ENCODE measurements at places on chromosomes 7 and 10.

- no peak for DNase-seq
Observed at GRCh38 chr7:105204520-105204919, 184.2 kb downstream of the SRPK2 start.

DNA sequence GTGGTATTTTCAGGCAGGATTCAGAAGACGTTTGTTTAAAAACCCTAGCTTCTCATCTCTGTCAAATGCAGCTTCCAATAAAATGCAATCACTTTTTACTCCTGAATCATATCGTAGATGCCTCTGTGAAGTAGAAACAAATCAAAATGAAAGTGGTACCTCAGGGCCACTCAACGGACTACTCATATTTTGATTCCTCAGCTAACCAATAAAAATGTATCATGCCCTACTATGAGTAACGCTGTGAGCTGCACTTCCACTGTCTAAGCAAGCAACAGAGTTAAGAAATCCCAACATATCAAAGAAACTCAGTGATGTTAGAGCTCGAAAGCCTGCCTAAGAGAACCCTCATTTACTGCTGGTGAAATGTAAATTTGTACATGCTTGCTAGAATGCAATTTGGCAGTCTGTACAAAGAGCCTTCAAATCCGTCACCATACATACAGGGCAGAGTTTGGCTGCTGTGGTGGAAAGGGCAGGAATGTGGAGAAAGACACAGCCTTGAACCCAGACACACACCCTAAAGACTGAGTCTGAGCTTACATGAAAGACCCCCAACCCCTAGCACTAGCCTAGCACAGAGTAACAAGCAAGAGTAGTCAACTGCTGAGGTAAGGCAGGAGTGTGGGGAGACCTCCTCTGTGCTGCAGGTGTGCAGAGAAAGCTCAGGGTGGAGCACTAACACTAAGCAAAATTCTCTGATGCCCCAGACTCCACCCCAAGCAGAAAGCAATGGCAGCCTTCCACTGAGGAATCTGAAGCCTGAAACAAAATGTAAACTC, 151.5 kb downstream of the ANK3 start:
- DNase-seq = peak; percentile 30

GRCh38 chr10:80211786-80212185, 6.4 kb upstream of the ANXA11 start:
- DNase-seq = no peak

- DNase-seq = no peak
Observed at GRCh38 chr10:34430685-34431084, 384.4 kb downstream of the PARD3 start.

- no peak for DNase-seq
Observed at GRCh38 chr7:135706038-135706742, 21.8 kb downstream of the SLC13A4 start.

DNA sequence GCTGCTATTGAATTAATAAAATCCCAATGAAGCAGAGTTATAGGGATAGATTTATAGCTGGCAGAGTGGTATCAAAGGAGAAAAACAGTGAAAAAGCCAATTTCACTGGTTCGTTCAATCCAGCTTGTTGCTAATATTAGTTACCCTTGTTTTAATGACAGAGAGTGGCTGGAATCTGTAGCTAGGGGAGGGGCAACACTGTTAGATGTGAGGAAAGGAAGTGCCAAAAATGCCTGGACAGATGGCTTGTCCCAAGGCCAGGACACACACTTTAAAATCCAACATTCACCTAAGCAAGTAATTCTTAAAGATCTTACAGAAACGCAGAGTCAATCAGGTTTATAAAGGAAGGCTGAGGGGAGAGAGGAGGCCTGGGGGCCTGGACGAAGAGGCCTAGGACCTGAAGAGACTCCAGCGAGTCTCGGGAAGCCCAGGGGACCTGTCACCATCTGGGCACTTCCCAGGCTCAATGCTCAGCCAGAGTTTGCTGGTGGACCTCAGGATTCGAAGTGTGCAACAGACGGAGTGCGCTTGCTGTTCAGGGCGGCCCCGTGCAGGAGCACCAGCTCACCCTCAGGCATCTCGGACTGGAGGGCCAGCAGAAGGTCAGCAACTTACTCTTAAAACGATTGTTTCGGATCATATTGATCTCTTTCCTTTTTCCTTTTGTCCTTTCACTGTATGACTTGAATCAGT, 36.7 kb downstream of the TMEM248 start:
- DNase-seq = no peak

GRCh38 chr7:2971914-2972834, 71.5 kb downstream of the CARD11 start:
- no peak for DNase-seq

GRCh38 chr7:80335511-80336231, 176.2 kb downstream of the GNAT3 start:
- no peak for DNase-seq

- DNase-seq = no peak
Observed at GRCh38 chr7:11317766-11318165, 344.1 kb downstream of the PHF14 start.

- DNase-seq = peak; percentile 52
Observed at GRCh38 chr7:100745184-100745583, 11.8 kb downstream of the ZAN start.

GRCh38 chr10:103224133-103224532, 21.6 kb upstream of the RPEL1 start:
- DNase-seq = no peak

DNA sequence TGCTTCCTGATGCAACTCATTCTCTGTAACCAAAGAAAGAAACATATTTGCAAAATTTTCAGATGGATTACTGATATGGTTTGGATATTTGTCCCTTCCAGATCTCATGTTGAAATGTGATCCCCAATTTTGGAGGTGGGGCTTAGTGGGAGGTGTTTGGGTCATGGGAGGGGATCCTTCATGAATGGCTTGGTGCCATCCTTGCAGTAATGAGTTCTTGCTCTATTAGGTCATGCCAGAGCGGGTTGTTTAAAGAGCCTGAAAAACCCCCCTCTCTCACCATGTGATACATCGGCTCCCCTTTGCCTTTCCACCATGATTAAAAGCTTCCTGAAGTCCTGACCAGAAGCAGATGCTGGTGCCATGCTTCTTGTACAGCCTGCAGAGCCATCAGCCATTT, 43.8 kb upstream of the PRKG1 start:
- DNase-seq = peak; percentile 22

DNA sequence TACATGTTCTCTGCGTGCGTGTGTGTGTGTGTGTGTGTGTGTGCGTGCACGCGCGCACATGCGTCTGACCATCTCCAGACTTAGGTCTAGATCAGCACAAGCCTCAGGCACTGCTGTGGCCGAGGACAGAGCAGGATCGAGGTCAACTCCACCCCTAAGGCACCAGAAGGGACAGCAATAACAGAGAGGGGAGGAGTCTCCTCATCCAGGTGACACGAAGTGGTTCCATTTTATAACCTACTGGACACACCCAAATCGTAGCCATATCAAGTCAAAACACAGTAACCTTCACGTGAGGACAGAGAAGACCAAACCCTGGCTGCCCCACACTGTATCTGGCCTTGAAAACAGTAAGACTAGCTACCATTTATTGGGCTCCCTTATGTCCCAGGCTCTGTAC, 224.1 kb downstream of the FGFR2 start:
- DNase-seq = no peak

DNA sequence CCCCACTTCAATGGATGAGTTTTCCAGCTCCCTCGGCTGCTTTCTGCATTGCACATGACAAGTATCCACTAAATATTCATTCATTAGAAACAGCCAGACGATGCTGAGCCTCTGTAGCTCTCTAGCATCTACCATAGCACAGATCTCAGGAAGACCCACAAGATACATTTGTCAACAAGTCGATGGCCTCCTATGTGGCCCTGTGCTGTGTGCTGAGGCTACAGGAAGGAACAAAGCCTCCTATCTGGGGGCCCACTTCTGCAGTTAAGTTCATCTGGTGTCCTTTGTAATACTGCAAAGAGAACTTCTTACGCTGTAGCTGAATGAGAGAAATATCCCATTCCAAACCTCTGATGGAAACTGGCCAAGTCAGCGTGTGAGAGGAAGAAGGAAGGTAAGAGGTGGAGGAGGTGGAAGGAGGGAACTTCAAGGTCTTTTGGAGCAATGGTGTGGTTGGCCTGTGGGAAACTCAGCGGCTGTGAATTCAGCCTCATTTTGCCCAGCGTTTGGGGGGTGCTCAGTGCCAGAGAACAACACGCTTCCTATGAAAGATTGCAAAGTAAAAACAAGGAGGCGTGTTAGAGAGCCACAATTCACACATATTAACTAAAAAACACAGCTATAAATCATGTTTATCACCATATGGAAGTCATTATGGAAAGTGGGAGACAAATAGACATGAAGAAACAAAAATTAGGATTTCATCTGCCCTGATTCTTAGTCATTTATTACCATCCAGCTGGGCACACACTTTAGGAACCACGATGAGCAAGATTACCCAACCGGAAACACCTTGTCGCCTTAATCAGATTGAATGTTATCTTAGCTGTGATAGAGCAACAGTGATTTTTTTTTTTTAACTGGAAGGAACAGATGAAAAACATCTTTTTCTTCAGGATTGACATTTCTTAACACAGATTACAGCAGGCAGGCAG, 62.2 kb upstream of the USP6NL start:
- peak; percentile 29 for DNase-seq

DNA sequence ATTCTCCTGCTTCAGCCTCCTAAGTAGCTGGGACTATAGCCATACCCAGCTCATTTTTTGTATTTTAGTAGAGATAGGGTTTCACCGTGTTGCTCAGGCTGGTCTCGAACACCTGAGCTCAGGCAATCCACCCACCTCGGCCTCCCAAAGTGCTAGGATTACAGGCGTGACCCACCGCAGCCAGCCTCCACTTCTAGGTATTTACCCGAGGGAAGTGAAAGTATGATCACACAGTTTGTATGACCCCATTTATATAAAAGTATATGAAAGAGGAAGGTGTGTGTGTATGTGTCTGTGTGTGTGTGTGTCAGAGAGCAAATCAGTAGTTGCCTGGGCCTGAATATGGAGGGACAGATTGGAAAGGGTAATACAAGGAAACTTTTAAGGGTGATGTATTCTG, 2.0 kb upstream of the PURB start:
- DNase-seq = no peak

GRCh38 chr10:73263693-73264347, 11.4 kb upstream of the MRPS16 start:
- peak; percentile 68 for DNase-seq

- DNase-seq = no peak
Observed at GRCh38 chr7:37332243-37333016, 116.2 kb downstream of the ELMO1 start.

- no peak for DNase-seq
Observed at GRCh38 chr7:83105948-83106347, 56.7 kb downstream of the PCLO start.

- no peak for DNase-seq
Observed at GRCh38 chr7:39890411-39890810, 59.6 kb upstream of the CDK13 start.

GRCh38 chr7:30329716-30330115, 45.3 kb downstream of the ZNRF2 start:
- no peak for DNase-seq

GRCh38 chr10:122363311-122363710, 11.2 kb upstream of the PLEKHA1 start:
- DNase-seq = peak; percentile 25

DNA sequence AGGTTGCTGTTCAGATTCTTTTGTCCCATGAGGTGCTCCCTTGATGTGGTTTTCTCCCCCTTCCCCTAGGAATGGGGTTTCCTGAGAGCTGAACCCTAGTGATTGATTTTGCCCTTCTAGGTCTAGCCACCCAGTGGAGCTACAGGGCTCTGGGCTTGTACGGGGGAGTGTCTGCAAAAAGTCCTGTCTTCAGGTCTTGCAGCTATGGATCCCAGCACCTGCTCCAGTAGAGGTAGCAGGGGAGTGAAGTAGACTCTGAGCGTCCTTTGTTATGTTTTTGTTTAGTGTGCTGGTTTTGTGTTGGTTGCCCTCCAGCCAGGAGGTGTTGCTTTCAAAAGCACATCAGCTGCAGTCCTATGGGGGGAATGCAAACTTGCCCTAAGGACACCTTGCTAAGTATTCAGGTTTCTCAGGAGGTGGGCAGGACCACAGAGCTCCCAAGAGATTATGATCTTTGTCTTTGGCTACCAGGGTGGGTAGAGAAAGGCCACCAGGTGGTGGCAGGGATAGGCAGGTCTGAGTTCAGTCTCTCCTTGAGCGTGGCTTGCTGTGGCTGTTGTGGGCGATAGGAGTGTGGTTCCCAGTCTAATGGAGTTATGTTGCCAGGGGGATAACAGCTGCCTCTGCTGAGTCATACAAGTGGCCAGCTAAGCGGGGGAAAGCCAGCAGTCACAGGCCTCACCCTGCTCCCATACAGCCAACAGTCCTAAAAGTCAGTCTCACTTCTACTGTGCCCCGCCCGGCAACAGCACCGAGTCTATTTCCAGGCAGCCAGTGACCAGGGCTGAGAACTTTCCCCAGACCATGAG, 92.4 kb upstream of the JCAD start:
- peak; percentile 80 for DNase-seq

DNA sequence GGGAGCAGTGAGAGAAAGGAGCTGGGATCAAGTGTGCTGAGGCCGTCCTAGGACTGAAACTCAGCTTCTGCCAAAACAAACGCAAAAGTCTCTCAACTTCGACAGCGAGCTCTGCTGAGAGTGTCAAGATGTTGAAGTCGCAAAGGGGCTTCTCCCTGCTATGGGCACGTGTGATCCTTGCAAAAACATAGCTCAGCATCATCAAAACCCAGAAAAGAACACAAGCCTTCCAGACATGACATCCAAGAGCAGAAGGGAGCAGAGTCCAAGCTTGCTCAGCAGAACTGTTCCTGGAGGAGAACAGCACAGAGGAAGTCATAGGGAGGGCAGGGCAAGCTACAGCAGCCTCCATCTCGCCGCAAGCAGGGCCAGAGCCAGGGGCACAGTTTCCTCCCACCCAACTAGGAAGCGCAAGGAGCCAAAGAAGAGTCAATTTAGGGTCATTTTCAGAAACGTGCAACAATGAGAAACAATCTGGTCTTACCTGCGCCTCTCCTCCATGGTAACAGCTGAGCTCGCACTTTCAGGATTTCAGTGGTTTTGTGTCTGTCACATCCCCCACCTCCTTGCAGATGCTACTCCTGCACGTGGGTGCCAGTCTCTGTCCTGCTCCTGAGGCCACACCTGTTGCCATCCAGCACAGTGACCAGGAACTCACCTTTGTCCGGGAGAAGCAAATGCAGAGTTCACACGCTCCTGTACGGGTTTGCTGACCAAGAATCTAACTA, 113.9 kb downstream of the DIP2C start:
- DNase-seq = no peak

DNA sequence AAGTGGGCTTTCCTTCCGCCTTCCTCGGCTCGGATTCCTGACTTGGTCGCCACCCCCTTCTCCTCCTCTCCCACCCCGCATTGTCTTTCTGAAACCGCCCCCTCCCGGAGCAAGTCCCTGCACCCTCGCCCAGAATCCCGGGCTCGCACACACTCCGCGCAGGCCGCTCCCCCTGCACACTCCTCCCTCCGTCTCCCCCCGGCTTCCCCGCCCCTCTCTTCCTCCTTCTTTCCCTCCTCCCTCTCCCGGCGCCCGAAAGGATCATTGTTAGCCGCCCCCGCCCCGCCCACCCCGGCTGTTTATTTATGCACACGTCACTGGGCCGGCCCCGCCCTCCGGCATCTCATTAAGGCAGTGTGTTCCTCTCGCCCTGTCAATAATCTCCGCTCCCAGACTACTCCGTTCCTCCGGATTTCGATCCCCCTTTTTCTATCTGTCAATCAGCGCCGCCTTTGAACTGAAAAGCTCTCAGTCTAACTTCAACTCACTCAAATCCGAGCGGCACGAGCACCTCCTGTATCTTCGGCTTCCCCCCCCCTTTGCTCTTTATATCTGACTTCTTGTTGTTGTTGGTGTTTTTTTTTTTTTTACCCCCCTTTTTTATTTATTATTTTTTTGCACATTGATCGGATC, at the start of gene TCF7L2:
TCF7L2 (plus strand) TSS at position 373 of the 633 bp plus-strand sequence. CDS start 510 bp downstream, outside the sequence.
- peak; percentile 98 for DNase-seq

- DNase-seq = no peak
Observed at GRCh38 chr10:12750526-12751201, 250.8 kb downstream of the CCDC3 start.

Measured in kidney tubule cell (primary cell).